Suppressor macrophage (primary cell): ENCODE measurements at places on chromosomes 7 and 10.

DNA sequence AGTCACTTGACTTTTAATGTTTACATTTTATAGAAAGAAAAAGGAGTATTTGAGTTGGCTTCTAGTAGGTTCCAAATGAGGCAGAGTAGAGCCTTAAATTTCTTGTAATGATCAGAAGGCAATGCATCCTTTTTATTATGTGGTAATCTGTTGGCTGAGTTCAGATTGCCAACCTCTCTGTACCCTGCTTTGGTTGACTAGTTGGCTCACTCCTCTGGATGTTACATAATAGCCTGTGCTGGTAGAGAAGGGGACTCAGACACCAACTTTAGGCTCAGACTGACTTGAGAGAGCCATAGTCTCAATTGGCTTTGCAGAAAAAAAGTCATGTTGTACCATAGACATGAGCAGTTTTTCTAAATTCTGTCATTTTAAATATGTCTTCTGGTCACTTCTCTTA is 46.8 kb upstream of the GLCCI1 start:
- DNase-seq = no peak

GRCh38 chr10:63173468-63174232 is 40.5 kb downstream of the NRBF2 start:
- peak; percentile 10 for DNase-seq

DNA sequence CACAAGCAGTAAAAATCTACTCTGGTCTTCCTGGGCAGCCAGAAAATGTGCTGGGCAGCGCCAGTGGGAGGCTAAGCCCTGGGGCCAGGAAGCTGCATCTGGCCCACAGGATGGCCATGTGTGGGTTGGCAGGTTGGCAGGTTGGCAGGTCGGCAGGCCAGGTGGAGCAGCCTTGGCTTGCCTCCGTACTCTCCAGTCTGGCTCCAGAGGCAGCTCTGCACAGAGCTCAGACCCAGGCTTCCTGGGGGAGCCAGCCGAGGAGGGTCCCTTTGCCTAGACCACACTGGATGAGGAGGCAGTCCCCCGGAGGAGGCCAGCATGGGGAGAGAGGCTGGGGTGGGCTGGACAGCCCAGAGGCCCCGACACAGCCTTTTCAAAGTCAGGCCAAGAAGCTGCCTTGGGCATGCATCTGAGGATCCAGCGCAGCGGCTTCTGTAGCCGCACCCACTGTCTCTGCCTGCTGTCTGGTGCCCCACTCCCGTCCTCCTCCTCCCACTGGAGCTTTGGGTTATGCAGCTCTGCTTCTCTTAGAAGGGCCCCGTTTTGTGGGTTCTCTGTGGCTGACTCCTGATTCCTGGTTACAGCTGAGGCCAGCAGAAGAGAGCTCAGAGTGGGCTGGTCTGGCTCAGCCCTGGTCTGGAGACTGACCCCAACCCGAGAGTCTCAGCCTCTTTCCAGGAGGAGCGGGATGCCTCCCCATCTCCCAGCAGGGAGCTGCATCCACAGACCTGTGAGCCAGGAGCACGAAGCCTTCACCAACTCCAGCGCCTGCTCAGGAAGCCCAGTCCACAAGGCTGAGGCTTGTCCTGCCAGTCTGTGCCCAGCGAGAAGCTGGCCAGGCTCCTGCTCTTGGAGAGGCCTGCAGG is 44.6 kb downstream of the CFAP46 start:
- DNase-seq = no peak

GRCh38 chr10:80324086-80324485 is 32.5 kb downstream of the DYDC1 start:
- no peak for DNase-seq

GRCh38 chr10:61791216-61791615 is 110.3 kb upstream of the ARID5B start:
- no peak for DNase-seq

GRCh38 chr10:8418631-8419030 is 364.1 kb downstream of the GATA3 start:
- no peak for DNase-seq

GRCh38 chr10:72229261-72230251 is 13.5 kb upstream of the ASCC1 start:
- peak; percentile 73 for DNase-seq

- DNase-seq = no peak
Observed at GRCh38 chr7:83156006-83156405, 6.7 kb downstream of the PCLO start.

DNA sequence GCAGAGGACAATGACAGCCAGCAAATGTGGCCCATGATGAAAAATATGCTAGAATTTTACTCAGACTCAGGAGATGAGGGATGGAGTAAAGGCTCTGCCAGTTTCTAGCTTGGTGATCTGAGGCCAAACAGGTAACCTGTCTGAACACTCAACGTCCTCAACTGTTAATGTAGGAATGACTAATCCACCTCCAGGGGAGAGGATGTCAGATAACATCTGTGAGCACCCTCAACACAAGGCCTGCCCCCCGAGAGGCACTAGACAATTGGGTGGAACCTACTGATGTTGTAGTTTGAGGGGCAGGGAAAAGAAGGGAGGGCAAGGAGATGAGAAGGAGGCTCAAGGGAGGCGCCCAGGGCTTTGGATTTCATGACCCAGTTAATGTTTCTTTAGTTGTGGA is 445.1 kb downstream of the PLXNA4 start:
- no peak for DNase-seq

- no peak for DNase-seq
Observed at GRCh38 chr7:48170506-48170905, 752 bp upstream of the ABCA13 start.

DNA sequence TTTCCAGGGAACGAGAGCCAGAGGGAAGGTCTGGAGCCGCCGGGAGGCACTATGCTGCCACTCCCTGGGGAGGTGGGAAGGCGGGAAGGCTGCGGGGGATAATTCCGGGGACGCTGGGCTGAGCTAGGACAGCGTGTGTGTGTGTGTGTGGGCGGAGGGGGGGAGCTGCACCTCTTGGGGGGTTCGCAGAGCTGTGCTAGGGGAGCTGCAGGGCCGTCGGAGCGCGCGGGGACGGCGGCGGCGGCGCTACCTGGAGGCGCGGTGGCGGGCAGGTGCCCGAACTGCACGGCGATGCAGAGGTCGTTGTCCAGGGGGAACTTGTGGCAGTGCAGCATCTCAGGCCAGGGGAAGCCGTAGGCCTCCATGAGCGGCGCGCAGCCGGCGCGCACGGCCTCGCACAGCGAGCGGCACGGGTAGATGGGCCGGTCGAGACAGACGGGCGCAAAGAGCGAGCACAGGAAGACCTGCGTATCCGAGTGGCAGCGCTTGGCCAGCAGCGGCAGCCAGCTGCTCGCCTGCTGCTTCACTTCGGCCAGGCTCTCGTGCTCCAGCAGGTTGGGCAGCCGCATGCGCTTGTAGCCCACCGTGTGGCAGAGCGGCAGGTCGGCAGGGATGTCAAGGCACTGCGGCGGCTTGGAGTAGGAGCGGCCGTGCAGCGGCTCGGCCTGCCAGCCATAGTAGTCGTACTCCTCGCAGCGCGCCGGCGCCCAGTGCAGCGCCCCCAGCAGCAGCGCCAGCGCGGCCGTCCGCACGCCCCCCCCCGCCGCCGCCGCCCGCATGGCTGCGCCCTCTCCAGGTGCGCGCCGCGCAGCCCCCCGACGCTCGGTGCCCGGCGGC is 526 bp downstream of the SFRP5 start:
- no peak for DNase-seq
